ENCODE measurements at places on chromosomes 13 and 19.

DNA sequence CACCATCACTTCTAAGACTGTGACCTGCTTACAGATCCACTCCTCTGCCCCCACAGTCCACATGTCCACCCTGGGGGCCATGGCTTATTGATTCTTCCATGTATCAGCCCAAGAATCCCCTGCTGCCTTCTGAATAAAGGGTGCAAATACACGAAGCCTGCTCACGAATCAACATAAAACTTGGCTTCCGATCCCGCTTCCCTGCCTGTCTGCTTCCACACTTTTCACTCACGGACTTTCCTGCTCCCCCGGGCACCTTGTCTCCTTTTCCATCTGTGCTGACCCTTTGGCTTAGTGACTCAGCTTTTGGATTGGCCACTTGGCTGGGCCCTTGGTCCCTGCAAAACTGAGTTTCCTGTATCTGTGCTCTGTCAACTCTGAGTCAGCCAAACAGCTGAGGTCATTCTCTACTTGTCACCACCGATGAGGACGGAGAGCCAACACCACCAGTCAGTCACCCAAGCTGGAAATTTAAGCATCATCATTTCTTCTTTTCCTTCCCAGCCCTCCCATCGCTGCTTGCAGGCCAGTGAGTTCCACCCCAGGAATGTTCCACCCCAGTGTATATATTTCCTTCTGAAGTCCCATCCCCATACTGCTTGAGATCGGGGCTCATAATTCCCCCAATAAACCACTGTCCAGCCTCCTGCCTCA is 11.4 kb upstream of the USP12 start:
- DNase-seq, result no peak

DNA sequence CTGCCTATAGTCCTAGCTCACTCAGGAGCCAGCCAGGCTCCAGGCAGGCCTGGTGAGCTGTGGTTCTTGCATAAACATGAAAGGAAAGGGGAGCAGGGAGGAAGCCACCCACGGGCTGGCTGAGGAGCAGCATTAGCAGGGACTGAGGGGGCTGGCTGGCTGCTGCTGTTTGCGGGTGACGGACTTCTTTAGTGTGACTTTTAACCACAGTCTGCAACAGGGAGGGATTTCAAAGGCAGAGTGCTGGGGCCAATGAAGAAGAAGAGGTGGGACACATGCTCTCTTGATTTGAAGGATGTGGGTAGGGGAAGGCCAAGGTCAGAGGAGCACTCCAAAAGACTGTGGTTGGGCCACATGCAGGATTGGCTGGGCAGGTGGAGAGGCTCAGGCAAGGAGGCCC is 223.0 kb downstream of the DNAJC15 start:
- no peak for DNase-seq

DNA sequence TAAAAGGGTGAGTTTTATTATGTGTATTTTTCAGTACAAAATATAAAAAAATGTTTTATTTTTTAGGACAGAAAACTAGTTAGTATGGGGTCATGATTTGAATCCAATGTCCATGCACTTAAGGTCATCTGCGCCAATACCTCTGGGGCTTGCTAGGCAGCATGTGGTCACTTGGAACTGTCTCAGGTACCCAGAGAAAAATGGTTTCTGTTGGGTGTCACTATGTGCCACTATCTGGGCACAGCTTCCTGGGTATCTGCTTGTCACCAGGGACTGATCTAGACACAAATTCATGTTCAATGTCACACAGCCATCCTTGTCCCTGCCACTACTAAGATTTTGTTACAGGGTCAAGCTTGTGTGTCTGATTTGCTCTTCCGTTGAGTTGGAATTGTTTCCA is 100.4 kb downstream of the RGCC start:
- no peak for DNase-seq

DNA sequence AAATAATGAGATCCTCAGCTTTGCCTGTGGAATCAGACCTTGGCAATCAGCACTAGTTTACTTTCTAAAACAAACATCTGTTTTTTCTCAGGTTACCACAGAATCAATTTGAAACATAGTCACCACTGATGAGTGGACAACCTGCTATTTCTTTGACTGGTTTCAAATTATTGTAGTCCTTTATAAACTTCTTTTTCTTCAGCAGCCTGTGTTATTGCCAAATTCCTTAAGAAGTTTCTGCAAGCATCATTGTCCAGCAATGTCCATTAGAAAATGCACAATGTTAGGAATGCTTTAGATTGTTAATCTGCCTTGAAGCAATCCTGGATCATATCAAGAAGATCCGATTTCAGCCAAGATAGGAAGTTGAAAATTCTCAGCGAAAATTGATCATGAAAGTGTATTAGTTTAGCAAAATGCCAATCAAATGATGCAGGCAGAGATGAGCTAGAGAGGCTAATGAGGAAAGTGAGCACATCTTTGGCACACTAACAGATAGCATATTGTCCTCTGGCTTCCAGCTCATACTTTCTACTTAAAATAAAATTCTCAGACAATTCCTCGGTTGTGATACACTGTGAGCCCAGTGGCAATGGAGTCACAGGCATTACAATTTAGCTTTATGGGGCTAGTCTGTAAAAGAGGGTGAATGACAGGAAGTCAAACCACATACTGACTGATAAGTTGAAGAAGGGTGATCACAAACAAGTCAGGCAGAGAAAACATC is 270.6 kb downstream of the SLITRK6 start:
- DNase-seq, result no peak

DNA sequence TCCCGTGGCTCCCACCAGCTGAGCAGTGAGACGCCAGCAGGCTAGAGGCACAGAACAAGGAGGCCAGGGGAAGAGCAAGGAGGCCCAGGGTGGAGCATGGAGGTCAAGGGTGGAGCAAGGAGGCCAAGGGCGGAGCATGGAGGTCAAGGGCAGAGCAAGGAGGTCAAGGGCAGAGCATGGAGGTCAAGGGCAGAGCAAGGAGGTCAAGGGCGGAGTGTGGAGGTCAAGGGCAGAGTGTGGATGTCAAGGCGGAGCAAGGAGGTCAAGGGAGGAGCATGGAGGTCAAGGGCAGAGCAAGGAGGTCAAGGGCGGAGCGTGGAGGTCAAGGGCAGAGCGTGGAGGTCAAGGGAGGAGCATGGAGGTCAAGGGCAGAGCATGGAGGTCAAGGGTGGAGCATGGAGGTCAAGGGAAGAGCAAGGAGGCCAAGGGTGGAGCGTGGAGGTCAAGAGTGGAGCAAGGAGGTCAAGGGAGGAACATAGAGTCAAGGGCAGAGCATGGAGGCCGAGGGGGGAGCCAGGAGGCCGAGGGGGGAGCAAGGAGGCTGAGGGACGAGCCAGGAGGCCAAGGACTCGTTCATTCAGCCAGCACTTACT is 27.7 kb downstream of the DPF1 start:
- no peak for DNase-seq

DNA sequence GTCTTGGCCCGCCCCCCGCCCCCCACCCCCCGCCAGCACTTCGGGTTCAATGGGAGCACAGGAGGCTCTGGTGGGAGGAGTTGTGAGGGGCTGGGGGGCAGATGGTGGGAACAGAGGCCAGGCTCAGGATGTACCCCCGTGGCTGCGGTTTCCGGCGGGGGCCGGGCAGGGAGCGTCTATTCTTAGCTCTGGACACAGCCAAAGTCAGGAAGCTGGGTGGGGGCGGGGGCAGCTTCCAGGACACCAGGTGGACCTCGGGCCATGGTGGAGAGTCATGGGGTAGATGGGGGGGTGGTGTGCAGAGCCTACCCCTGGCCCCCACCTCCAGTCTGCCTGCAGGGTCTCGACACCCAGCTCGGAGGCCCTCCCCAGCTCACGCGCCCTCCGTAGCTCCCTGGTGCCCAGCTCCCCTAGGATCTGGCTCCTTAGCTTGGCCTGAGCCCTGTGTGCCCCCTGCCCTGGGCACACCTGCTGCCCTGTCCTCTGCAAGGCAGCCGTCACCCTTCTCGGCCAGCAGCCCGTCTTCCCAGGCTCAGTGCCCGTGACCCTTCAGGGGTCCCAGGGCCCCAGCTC is 2.2 kb upstream of the TBXA2R start:
- no peak for DNase-seq

DNA sequence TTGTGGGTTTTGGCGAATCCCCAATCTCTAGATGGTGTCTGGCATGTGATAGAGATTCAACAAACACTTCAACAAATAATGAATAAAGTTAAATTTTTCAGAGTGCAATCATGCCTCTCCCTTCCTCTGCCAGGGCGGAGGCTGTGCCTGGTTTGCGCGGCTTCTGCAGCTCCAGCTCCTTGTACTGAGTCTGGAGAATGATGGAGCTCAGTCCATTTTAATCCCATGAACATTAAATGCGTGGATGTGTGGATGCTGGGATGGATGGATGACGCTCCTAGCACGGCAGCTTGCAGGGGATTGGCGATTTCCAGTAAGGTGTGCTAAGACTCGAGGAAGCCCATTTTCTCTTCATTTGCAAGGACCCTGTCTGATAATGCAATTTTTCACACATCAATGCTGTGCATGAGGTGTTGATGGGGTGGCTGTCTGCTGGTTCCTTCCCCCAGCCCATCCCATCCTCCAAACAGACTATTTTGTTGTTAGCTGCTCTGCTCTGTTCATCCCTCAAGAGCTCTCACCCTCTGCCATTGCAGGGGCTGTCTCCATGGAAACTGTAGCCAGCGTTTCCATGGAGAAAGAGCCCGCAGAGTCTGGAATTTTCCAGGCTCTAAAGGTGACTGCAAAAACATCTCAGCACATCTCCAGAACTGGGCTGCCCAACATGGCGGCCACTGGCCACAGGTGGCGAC is 92.6 kb upstream of the PEG3 start:
- no peak for DNase-seq

GRCh38 chr19:46718934-46719622 is 2.2 kb upstream of the PRKD2 start:
- DNase-seq, result no peak

GRCh38 chr19:45258862-45259261 is 7.8 kb downstream of the MARK4 start:
- DNase-seq, result no peak

GRCh38 chr13:78131811-78132210 is 213.2 kb upstream of the EDNRB start:
- DNase-seq, result no peak

- DNase-seq, result no peak
These were observed 55.4 kb downstream of the RYR1 start for GRCh38 chr19:38488776-38489481.

GRCh38 chr19:31418055-31418454 is 68.8 kb upstream of the TSHZ3 start:
- DNase-seq, result no peak

- no peak for DNase-seq
These were observed 8.3 kb downstream of the STXBP2 start for GRCh38 chr19:7645163-7645562.

GRCh38 chr13:65868099-65868498 is 1362.0 kb downstream of the PCDH9 start:
- no peak for DNase-seq

DNA sequence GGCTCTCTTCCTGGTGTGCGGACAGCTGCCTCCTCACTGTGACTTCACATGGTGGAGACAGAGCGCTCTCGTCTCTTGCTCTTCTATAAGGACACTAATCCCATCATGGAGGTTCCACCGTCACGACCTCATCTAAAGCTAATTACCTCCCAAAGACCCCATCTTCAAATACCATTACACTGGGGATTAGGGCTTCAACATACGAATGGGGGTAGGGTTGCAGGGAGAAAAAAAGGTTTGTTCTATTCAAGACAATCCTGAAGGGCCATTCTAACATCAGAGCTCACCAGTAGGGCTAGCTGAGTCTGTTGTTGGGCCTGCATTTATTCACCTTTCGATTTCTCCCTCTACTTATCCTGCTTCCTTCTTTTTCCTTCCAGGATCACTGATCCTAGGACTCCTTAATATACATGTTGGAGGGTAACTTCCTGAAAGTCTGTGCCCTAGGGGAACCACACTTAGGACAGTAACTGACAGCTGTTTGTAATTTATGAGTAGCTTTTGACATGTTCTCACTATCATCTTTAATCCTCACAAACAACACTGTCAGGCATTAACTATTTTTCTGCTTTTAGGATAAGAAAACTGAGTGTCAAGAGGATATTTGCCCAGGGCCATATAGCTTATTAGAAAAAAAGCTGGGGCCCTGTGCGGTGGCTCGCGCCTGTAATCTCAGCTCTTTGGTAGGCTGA is 18.8 kb upstream of the GTF2F2 start:
- DNase-seq, result no peak

DNA sequence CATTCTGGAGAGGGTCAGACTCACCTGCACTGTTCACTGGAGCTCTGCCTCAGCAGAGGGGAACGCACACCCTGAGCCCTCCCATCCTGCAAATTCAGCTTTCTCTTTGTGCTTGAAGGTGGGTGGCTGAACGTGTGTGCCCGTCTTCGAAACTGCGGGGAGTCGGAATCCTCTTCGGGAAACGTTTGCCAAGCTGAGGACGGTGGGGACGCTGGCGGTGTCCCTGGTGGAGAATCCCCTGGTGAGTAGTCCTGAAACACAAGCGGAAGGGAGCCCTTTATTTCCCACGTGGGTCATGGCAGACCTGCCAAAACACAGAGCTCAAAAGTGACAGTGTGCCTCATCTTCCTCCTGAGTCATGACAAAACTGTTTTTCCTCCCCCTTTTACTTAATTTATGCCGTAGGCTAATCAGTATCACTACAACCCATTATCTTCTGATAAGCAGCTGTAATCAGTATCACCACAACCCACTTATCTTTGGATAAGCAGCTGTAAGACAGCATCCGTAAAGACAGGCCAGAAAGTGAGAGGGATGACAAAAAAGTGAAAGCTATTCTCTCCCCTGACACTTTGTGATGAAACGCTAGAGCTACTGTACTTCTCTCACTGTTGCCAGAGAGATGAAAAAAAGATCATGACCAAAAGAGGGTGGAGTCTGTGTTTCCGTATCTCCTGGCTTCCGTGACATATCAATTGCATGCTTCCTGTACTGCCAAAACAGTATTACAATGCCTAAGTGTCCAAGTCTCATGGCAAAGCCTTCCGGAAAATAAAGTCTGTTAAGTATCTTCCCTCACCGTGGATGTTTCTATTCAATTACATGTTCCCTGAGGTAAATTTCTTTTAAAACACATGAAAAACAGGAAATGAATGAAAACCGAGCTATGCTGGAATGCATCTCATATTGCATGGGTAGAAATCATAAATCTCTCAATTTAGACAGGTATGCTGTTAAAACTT is 155.5 kb downstream of the TBC1D4 start:
- peak; percentile 77 for DNase-seq

DNA sequence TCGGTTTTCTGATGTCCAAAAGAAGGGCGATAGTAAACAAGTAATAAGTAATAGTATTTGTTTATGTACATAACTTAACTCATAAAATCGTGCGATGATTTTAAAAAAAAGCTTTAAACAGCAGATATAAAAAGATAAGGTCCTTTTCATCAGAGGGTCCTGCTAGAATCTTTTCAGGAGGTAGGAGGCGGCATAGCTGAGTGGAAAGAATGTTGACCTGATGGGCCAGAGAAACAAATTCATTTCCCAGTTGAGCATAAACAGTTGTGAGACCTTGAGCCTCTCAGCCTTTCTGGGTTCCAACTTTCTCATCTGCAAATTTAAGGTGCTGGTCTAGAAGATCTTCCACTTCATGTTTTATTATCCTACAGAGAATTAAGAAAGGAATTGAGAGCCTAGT is 173.5 kb downstream of the LACC1 start:
- no peak for DNase-seq

GRCh38 chr19:7705387-7706187 is 3.7 kb upstream of the FCER2 start:
- DNase-seq, result peak; percentile 82

Data from stimulated activated CD4-positive, alpha-beta T cell treated with anti-CD3 and anti-CD28 coated beads, Interleukin-4, amount 100 ng/mL, for 24 hours (primary cell).